ENCODE measurements at places on chromosomes 4 and X.

- DNase-seq, result no peak
Measured at GRCh38 chr4:7663075-7663541, 228.4 kb upstream of the PSAPL1 start.

DNA sequence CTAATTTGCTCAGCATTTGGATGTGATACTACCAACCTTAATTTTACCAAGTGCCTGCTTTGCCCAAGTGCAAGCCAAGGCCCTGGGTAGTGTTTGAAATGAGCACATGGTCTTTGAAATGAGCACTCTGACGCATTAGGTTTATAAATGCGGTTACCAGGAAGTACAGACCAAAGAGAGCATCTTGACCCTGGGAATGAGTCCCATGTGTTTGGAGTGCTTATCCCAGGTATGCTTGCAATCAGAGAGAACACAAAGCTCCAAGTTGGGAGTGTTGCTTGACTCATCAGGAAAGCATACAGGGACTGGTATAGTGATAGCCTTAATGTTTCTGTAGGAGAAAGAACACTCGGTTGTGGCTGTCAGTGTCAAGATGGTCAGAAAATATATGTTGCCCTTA is 203.6 kb upstream of the MAMLD1 start:
- no peak for DNase-seq

DNA sequence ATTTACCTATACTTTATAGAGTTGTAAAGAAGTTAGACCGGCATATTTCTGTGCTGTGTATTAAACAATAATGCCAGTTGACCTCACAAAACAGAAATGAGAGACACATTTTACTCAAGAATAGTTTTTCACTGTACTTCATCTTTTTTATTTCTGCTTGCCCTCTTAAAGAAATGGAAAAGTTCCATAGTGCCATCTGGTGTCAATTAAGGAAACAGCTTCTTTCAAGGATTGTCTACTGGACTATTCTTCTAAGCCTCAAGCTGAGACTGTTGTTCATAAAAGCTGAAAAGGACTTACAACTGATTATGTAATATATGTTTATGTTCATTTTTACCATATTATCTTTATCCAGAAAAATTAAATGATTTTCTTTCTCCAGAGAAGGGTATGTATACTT is 1523.7 kb downstream of the ARAP2 start:
- DNase-seq, result peak; percentile 30

DNA sequence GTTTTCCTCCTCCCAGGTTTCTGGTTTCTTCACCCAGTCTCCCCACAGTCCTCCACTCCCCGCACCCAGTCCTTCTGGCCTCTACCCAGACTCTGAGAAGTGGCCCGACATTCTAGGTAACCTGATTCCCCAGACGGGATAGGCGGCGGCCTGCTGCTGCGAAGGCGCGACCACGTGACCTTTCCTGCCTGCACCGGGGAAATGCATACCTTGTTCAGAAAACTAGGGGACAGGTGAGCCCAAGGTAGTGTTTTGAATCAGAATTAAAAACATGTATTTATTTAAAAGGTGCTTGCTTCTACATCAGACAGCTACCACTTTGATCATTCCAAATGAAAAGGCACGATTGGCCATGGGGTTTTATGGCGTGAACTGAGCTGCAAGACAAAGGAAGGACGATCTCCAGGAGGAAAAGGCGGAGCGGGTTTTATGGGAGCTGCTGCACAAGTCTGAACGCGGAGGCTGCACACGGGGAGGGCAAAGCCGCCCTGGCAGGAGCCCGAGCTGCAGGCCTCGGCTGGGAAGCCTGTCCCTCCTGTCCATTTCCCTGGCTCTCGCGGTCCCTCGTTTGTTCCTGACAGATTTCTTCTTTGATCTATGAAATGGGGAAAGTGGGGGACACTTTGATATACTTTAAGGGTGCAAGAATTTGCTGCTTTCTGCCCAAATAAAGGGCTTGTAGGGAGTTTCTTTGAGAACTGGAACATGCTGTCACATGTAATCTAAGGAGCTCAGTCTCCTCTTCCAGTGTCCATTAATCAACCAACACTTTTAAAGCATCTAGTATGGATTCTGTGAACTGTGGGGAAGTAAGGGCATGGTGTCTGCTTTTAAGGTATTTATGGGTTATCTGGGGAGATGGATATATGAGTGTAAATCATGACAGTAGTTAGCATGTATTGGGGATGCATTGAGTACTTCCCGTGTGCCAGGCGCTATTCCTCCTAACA is 150.9 kb downstream of the SPRY1 start:
- no peak for DNase-seq

DNA sequence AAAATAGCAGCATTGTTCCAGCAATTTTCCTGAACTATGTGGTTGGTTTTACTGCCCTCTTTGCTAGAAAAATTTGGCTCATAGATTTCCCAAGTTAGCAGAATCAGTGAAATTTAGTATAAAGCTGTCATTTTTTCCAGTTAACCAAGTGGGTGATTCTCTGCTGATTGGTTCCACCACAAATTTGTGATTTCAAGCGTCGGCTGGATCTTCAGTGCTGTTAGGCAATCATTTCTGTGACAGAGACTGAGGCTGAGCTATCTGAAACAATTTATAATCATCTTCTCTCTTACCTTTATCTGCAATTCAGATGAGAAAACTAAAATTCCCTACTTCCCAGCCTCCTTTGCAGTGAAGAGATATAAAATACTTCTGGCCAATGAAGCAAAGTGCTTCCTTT is 68.6 kb upstream of the OTUD4 start:
- DNase-seq, result no peak

GRCh38 chr4:7850489-7850888 is 89.2 kb downstream of the AFAP1 start:
- no peak for DNase-seq

- no peak for DNase-seq
Measured at GRCh38 chrX:53377464-53377863, 45.0 kb downstream of the SMC1A start.

DNA sequence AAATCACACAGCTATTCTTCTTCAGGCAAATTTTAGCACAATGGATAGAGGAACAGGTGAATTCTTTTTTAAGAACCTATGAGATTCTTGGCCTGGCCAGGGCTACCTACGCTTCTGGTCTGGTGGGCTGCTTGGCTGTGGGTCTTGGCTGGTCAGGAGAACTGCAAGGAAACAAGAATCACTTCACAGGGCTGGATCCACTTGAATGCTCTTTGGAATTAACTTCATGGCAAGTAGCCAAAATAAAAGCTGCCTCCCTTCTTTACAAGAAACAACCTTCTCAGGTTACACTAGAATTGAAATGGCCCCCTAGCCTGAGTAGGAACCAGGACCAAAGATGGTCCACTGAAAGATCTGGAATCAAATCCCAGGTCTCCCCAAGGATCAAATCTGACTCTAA is 519.1 kb downstream of the IQCM start:
- DNase-seq, result no peak

DNA sequence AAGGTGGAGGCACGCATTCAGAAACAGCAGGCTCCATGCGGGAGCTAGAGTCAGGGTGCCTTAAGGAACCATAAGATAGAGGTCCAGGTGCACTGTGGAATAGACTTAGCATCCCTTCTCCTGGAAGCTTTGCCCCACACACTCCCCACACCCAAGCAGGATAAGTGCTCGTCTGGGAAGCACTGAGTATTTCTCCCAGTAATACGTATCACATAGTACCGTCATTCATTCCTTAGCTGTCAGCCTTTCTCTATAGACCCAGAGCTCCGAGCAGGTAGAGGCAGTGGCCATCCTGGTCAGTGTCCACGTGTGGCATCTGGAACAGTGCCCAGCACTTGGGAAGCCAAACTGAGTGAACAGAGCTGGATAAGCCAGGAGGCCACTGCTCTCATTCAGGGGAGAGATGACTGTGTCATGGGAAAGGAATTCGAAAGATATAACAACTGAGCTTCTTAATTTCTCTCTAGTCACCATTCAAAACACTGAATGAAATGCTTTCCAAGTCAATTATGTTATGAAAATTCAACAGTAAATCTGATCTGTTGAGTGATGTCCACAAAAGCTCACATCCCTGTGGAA is 9.9 kb downstream of the APBB2 start:
- no peak for DNase-seq

DNA sequence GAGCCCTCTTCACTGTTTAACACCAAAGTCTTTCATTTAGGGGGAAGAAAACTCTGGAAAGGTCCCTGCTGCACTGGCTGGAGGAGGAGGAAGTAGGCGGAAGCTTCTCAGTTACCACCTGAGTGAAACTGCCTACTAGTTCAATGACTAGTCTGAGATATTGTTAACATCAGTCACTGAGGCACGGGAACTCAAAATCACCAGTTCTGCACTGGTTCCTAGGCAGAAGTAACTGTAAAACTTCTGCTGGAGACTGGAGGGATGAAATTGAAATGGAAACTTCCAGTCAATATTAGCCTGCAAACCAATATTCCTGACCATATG is 178.3 kb downstream of the SNCA start:
- DNase-seq, result no peak

- no peak for DNase-seq
Measured at GRCh38 chrX:108246304-108246954, 154.9 kb downstream of the ATG4A start.

GRCh38 chr4:82886147-82886942 is 4.6 kb downstream of the SEC31A start:
- no peak for DNase-seq

DNA sequence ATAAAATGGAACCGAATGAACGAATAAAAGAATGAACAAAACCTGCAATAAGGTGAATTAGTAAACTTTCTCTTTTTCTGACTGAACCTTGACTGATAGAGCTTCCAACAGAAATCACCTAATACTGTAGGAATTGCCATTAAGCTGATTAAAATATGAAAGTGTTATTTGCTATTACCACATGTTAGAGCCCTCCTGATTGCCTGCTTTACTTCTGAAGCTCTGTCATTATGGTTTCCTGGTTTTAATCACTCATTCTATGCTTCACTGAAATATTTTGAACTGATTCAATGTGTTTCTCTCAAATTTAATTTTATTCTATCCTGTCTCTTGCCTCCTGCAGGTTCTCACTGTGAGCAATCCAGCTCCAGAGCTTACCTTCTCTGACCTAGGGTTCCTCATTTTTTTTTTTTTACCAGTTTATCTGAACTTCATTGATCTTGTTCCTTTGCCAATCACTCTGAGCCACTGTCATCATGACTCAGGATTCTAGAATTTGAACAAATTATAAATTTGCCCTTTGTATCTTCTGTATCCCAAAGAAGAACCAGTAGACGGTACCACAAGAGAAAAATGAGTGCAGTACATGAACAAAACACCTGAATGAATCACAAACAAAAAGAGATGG is 48.1 kb upstream of the UGT2B15 start:
- no peak for DNase-seq

- no peak for DNase-seq
Measured at GRCh38 chr4:15765391-15765790, 12.7 kb upstream of the CD38 start.

DNA sequence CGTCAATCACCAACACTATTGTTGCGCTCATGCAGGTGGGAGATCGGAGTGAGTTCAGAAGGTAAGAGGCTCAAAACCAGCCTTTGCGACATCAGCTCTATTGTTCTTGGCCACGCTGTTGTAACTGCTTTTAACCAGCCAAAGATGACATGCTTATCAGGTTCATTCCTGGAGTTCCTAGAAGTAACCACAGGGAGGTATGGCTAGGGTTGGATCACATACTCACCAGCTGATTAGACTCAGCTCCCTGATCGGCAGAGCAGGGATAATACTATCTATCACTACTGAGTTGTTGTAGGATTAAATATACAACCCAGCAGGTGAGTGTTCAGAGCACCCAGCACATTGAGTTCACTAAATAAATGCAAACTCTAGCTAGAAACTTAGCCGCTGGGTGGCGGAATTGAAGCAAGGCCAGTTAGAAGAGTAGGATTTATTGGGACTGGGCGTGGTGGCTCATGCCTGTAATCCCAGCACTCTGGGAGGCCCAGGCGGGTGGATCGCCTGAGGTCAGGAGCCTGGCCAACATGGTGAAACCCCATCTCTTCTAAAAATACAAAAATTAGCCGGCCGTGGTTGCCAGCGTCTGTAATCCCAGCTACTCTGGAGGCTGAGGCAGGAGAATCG is 12.4 kb downstream of the SLC34A2 start:
- DNase-seq, result no peak
